ENCODE measurements at places on chromosomes 5 and 9.

DNA sequence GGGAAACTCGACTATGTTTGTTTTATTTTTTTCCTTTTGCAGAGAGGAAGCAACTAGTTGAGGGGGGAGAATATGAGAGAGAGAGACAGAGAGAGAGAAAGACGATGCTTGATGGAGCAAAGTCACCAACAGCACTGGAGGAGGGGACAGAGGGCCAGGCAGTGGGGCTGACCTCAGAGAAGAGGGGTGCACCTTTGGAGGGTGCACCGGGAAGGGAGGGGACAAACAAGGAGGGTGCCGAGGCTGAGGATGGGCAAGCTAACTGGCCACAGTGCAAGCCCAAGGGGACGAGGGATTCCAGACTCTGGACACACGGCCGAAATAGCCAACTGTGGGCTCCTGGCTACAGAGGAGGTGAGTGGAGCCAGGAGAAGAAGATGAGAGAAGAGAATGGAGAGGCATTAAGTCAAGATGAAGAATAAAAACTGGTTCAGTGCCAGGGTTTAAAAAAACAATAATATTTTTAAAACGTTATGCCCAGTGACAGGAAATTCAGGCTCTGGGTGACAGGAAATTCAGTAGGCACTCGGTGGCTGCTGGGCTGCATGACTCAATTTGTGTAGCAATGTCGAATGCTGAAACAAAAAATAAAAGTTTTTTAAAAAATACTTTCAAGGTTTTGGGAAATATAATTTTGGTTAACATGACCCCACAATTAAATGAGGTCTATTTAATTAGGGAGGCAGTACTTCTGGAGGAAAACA lies 13.3 kb upstream of the GLRX start:
- DNase-seq, result no peak

DNA sequence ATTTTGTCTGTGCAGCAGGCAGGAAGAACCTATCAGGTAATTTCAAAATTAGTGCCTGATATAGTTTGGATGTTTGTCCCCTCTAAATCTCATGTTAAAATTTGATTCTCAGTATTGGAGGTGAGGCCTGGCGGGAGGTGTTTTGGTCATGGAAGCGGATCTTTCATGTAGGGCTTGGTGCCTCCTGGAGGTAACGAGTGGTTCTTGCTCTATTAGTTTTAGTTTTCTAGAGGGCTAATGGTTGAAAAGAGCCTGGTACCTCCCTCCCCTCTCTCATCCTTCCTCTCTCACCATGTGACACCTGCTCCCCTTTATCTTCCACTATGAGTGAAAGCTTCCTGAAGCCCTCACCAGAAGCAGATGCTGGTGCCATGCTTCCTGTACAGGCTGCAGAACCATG lies 106.3 kb downstream of the DRD1 start:
- DNase-seq, result no peak

GRCh38 chr5:80357671-80358070 lies 37.9 kb downstream of the SPZ1 start:
- DNase-seq, result no peak

GRCh38 chr9:127689329-127690000 lies 17.3 kb upstream of the CFAP157 start:
- no peak for DNase-seq

DNA sequence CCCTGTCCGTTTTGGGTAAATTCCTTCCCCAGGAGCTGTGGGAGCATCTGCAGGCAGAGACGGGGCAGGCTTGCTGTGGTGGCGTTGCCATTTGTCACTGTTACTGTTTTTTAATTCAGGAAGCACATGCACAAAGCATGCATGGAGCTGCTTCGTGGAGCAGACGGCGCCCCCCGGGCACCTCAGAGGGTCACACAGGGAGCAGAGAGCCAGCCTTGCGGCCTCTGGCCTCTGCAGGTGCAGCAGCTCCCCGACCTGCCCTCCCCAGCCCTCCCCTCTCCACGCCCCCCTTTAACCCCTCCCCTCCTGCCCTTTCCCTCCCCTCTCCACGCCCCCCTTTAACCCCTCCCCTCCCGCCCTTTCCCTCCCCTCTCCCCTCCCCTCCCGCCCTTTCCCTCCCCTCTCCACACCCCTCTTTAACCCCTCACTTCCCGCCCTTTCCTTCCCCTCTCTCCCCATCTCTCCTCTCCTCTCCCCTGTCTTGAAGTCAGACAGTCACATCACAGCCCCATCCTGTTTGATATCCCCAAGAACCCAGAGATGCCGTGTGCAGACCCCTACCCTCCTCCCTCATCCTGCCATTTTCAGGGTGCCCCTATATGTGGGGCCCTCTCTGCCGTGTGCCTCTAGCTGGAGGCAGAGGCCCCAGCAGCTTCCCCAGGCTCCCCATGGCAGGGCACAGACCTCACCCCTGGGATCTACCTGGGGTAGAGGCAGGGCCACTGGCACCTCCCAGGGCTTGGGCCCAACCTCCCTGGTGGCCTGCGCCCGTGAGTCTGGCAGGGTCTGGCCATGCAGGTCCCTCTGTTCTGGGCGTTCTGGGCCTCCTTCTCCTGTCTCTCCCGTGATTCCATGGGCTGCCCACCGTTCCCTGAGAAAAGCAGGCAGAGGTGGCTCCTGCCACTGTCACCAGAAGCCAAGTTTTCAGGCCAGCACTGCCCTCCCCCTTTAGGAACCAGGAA lies 29.6 kb upstream of the UBAC1 start:
- peak; percentile 29 for DNase-seq

DNA sequence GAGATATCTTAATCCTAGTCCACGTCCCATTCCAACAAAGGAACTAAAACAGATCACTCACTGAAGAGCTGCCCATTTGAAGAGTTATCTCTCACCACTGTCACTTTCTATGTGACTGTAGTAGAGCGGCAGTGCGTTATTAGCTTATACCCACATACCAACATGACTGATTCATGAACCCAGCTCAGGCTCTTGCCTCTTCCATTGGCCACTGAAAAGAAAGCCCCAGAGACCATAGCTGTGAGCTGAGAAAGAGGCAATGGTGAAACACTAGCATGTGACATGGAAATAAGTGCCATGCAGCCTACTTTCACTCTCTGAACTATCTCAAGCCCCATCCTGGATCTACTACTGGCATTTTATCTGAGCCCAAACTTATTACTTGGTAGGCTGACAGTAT lies 151.7 kb upstream of the MOCS2 start:
- DNase-seq, result no peak

Measured in pons (tissue), 1 donor.